Right forelimb (tissue), 1 donor: ENCODE measurements at places on chromosomes 3 and 15.

- no peak for DNase-seq
Observed at GRCh38 chr15:70494852-70495571, 268.3 kb downstream of the UACA start.

DNA sequence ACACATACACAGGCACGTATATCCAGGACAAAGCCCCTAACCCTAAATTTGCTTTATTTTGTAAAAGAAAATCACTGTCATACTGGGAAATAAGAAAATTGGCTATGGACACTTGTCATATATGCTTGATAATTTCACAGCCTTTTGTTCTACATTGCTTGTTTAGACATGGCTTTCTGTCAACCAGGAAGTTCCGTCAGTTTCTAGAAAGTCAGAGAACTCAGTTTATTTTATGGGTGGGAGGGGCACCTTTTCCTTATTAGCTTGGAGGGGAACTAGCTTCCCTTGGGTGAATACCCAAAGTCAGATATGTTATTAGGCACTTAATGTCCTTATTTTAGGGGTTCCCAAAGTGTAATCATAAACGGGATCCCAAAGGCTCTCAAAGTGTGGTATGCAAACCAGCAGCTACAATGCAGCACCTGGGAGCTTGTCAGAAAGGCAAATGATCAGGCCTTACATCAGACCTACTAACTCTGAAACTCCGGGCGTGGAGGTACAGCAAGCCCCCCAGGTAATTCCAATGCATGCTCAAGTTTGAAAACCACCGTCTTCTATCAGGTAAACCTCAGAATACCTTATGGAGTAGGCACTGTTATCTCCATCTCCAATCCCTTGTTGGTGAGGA lies 50.1 kb downstream of the CADPS start:
- no peak for DNase-seq

GRCh38 chr3:45317710-45318109 lies 70.7 kb upstream of the LARS2 start:
- no peak for DNase-seq

- DNase-seq: no peak
Observed at GRCh38 chr3:197362081-197362480, 63.7 kb upstream of the DLG1 start.

DNA sequence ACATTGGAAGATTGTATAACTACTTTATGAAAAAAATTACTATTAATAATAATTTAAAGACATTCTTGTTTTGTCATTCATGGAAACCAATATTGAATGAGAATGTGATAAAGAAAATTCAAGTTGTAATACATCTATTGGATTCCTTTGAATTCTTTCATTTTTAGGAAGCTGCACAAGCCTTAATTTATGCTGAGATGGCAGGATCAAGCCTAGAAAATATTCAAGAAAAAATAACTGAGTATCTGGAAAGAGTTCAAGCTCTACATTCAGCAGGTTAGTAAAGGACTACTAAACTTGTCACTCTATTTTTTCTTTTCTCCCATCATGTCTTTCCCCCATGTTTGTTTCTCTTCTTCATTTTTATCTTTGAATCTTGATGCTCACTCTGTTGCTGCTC lies 5.9 kb downstream of the CAPN7 start:
- no peak for DNase-seq

DNA sequence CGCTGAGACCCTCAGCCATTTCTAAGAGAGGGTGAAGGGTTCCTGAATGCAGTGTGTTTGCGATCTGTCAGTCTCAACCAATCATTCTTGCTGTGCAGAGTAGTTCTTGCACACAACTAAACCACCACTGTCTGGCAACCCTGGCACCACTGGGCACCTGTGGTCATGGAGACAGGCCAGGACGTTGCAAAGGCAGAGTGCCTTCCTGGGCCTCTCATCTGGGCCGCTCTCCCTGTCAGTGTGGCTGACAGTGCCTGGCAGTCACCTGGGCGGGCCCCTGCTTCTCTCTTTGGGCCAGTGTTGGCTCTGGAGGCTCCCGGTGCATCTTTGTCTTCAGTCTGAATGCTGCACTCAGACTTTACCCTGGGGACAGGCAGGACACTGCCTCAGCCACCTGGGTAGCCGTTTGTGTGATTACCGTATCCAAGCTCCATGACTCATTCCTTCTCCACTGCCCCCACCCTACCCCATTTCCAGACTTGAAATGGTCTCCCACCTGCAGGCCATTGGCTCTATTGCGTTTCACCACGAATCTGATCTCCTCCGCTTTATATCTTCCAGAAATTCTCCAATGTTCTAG lies 104.6 kb upstream of the KLF13 start:
- no peak for DNase-seq

- no peak for DNase-seq
Observed at GRCh38 chr3:29279806-29280205, 1.1 kb upstream of the RBMS3 start.

- no peak for DNase-seq
Observed at GRCh38 chr15:41006479-41006878, 53.2 kb downstream of the CHAC1 start.

DNA sequence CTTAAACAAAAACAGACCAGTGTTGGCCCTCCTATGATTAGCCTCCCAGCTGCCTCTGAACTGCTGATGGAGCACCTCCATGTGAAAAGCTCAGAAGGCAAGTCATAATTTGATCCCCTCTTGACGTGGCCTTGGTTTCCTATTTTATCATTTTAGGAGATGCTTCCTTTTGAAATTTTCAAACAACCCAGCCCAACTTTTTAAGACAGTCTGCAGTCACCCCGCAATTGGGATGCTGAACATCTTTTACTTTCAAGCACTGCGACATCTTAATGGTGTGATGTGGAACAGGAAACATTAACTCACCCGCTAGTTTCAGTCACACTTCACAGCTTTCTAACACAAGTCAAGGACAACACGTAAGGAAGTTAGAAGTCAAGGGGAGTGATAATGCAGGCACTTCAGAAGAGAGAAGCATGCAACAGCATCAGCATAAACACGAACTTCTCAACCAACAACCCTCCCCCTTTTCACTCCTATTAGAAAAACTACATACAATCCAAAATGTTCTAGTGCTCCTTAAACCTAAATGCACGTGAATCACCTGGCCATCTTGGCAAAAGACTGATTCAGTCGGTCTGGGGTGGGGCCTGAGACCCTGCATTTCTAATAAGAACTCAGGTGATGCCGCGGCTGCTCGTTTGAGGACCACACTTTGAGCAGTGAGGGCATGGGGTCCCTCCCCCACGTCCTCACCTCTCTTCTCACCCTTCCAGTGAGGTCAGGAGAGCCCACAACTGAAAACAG lies 161.5 kb downstream of the FOXP1 start:
- no peak for DNase-seq

DNA sequence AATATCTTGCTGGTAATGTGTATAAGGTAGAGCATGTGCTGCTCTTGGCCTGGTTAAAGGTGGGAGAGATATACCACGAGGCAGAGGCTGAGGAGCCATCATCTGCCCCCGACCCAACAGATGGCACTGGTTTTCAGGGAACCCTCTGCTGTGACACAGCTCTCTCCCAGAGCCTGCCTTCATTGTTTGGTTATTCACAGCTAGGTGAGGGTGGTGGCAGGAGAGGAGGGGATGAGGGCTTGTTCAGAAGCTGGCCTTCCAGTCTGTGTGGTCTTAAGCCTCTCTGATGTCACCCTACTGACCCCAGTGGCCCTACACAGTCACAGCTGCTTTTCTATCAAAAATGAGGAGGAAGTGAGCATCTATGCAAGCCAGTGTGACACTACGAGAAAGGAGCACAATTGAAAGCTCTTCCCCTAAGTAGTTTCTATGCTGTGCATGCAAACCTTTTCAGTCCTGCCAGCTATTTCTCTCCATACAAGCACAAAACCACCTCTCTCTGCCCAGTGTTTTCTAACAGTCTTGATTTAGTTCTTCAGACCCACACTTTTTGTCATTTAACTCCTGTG lies 258.4 kb upstream of the AGTR1 start:
- DNase-seq: no peak

- no peak for DNase-seq
Observed at GRCh38 chr3:121834157-121834670, 646 bp downstream of the IQCB1 start.

GRCh38 chr3:113912552-113913236 lies 35.1 kb upstream of the ZDHHC23 start:
- DNase-seq: no peak

GRCh38 chr3:146625186-146625775 lies 20.1 kb upstream of the PLSCR5 start:
- DNase-seq: no peak

DNA sequence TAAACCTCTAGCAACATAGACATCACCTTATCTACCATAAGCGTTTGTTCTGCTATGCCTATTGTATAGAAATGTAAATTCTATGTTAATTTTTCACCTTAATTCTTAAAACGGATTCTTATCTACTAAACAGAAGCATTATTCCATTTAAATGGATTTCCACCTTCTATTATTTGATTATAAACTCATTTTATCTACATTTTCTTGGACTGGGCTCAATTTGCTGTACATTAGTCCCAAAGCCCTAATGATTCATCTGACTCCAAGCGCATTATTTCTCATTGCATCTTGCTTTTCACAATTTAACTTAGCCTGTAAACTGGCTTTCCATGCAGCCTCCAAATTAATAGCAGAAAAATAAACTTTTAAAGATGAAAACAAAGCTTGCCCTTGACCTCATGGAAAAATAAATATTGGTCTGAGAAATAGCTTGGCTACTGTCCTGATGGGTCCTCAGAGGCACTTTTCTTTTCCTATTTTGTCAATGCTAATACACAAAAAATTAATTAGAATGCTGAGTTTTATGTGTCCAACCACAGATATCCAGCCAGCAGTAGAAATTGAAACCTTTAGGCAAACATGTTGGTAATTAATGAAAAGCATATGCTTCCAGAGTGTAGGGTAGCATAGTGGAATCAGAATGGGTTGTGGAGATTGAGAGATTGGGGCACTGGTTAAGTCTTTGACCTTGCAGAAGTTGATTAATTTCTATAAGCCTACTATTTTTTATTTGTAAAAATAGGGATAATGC lies 81.4 kb upstream of the CFAP20DC start:
- DNase-seq: no peak

- DNase-seq: no peak
Observed at GRCh38 chr15:56988219-56988618, 69.8 kb downstream of the TCF12 start.

- no peak for DNase-seq
Observed at GRCh38 chr15:49620199-49620598, 419 bp downstream of the FAM227B start.

- DNase-seq: no peak
Observed at GRCh38 chr3:149417174-149417573, 39.7 kb upstream of the TM4SF1 start.

GRCh38 chr3:46685446-46685845 lies 8.0 kb downstream of the ALS2CL start:
- DNase-seq: no peak

- DNase-seq: no peak
Observed at GRCh38 chr3:79636372-79636771, 131.4 kb downstream of the ROBO1 start.

GRCh38 chr15:84747416-84748273 lies 747 bp upstream of the ZNF592 start:
- peak; percentile 89 for DNase-seq

- no peak for DNase-seq
Observed at GRCh38 chr15:39473298-39473947, 107.5 kb upstream of the THBS1 start.

- no peak for DNase-seq
Observed at GRCh38 chr3:39548282-39548681, 80.8 kb downstream of the MOBP start.

- DNase-seq: no peak
Observed at GRCh38 chr3:172799246-172799645, 48.7 kb downstream of the ECT2 start.

GRCh38 chr3:69339760-69340159 lies 46.1 kb downstream of the FRMD4B start:
- DNase-seq: no peak

DNA sequence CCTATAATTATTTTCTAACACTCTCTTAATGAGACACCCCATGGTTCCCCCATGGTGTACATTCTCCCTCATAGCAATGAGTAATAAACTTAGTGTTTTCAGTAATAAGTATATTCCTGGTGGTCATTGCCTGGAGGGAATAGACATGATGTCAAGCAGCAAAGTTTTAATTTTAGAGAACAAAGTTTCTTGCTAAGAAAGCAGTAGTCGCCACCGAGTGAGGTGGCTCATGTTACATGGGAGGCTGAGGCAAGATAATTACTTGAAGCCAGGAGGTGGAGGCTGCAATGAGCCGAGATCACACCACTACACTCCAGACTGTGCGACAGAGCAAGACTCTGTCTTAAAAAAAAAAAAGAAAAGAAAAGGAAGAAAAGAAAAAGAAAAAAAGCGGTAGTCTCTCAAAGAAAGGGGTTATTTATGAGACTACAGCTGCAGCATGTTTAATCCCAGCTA lies 2.4 kb upstream of the ELP6 start:
- DNase-seq: no peak

- DNase-seq: no peak
Observed at GRCh38 chr15:39511000-39511915, 69.6 kb upstream of the THBS1 start.

DNA sequence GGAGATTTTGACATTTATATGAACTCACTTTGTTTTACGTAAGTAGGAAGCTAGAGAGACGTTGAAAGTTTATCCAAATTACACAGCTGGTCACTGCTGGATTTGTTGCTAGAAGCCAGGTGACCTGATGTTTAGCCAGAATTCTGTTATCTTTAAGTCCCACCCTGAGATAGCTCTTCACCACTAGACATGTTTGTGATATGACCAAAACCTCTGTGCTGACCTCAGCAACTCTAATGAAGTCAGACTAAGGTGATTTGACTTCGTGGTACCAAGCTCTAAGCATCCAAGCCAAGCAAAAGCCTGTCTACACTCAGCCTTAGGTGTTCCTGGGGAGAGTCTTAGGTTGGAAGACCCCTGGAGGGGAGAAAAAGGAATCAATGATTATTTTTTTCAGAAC lies 102.4 kb downstream of the ARRDC4 start:
- DNase-seq: no peak

GRCh38 chr15:43241100-43241499 lies 20.3 kb upstream of the EPB42 start:
- DNase-seq: peak; percentile 78

- DNase-seq: peak; percentile 38
Observed at GRCh38 chr3:126549861-126550487, 8.8 kb downstream of the C3orf22 start.

GRCh38 chr3:15470261-15470660 lies 42.9 kb downstream of the EAF1 start:
- DNase-seq: no peak

DNA sequence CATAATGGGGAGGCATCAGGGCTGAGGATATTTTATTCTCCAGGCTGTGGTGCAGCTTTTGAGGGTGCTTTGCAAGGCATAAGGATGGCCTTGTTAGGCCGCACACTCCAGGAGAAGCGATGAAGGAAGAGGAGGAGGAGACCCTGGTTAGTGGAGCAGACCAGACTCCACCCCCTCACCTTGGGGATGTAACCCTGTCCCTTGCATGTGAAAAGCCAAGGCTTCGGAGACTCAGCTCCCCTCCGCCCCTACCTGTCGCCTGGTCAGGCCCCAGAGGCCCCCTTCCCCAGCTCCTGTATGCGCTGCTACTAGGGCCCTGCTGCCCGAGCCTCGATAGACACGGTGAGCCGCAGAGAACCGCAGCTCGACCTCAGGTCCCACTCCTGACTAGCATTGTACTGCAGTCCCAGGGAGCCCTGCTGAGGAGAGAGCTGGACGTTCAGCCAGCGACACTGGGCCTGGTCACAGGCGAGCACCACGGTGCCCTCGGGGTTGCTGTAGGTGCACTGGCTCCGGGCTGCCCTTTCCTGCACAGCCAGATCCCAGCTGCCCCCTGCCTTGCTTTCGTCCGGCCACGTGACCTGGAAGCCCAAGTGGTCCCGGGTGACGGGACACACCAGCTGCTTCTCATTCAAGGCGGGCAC lies 10.2 kb downstream of the CPN2 start:
- DNase-seq: no peak
